ENCODE measurements at places on chromosomes 7 and 10.

- no peak for DNase-seq
Measured at GRCh38 chr10:34434119-34434594, 380.9 kb downstream of the PARD3 start.

- no peak for DNase-seq
Measured at GRCh38 chr7:112192236-112193154, 13.7 kb downstream of the DOCK4 start.

GRCh38 chr7:148590471-148590870 is at the start of gene C7orf33:
C7orf33 (plus strand) TSS chr7:148590766; CDS start chr7:148590926, 160 bp downstream.
- DNase-seq = no peak

DNA sequence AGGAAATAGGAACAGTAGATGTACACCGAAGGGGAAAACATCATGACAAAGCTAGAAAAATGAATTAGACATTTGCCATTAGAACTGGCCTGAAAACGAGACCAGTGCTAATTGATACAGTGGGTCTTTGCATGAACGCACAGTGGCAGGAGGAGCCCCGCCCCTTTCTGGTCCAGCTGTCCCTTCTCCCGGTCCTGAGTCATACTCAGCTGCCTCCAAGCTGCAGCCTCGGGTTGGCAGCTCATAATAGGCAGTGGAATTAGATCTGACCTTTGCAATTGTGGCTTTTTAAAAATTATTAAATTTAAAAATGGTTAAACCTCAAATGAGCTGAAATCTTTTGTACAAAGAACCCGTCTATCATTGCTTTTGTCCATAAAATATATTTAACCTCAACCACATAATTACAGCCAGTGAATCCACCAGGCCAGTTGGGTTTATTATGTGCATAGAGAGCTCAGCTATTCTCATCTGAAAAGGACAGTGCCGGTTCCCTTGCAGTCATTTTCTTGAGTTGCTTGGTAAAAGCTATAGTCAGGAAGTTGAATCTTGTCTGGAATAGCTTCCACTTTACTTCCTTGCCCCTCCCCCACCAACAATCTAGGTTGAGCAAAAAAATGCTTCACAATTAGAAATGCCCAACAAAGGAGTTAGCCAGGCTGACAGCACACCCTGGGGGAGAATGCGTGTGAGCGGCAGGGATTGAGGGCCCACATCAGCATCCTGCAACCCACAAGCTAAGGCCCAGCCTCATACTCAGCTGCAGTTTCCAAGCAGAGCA is 147.1 kb downstream of the BUB3 start:
- DNase-seq = no peak

DNA sequence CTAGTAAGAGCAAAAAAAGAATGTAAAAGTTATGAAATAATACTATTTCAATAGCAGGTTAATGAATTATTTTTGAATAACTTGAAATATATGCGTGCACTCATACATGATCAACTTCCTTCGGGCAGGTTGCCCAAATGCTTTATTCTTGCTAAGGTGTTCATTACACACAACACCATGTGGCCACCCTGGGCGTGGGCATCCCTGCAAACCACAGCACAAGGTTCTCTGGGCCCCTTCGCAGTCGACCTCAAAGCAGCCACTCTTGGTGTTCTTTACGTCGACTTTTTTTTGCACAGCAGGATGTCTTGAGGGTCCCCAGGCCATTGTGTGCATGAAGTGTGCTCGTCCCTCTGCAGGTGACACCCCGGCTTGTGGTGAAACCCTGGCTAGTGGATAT is 300.7 kb upstream of the PITRM1 start:
- DNase-seq = no peak

DNA sequence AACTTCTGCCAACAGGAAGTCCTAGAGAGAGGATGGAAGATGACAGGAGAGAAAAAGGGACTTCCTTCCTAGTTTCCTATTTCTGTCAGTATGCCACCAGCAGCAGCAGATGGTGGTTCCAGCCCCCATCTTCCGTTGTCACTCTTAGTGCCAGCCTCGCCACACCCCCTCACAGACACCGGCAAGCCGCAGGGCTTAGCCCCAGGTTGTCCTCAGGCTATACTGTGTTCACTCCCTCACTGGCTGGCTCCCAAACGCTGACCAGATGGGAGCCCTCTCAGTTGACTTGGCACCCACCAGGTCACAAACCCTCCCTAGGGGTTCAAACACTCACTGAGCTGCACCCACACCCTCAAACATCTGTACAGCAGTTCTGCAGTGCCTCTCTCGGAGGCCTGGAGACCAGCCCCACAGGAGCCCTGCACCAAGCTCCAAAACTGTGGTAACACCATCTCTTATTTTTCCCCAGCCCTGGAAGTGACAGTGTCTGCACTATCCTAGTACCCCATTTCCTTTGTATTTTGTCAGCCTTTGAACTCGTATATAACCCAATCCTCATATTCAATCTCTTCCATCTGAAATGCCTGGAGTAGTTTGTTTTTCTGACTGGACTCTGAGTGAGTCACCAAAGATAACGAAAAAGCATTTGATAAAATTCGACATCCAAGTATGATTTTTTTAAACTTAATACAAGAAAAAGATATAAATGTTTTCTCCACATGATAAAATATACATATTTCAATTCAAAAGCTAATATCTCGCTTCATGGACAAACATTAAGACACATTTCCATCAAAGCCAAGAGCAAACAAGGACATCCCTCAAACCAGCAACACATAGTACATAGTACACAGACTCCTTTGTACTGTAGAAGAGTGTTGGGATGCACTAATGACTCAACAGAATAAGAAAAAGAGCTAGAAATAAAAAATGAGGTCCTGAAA is 34.5 kb downstream of the SMURF1 start:
- peak; percentile 1 for DNase-seq

GRCh38 chr7:29146888-29147609 is 712 bp upstream of the CPVL start:
- no peak for DNase-seq

DNA sequence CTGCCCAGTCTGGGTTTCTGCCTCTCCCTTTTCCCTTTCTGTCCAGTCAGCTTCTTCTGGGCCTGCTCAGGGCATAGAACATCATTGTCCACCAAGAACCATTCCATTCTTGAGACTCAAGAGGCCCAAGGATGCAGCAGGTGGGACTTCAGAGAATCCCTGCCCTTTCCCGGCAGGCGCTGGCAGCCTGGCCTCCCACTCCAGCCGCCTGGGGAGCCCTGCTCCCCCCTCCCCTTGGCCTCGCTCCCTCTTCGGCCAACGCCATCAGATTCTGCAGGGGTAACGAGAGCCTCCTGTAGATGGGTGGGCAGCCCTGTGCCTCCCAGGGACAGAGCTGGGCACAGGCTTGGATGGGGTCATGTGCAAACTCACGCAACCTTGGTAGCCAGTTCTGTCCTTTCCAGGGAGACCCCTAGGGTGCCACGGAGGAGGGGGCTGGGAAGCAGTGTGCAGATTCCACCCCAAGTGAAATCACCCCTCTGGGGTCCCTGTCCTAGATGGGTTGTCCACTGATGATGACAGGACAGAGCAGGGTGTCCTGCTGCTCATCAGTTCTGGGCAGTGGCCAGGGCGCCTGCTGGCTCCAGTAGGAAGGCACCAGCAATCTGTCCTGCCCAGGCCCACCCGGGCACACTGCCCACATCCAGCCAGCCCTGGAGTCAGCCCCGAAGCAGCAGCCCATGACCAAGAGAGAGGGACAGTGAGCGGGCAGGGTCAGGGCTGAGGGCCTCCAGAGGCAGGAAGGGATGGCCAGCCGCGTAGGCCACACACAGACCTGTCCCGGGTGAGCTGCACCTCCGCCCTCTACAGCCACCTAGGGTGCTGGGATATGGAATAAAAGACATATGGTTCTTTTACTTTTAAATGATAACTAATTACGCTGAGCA is 47.7 kb downstream of the RASGEF1A start:
- no peak for DNase-seq

- no peak for DNase-seq
Measured at GRCh38 chr7:68258609-68259008, 1262.0 kb downstream of the TYW1 start.

GRCh38 chr10:98338318-98338717 is 70.3 kb upstream of the LOXL4 start:
- DNase-seq = no peak

DNA sequence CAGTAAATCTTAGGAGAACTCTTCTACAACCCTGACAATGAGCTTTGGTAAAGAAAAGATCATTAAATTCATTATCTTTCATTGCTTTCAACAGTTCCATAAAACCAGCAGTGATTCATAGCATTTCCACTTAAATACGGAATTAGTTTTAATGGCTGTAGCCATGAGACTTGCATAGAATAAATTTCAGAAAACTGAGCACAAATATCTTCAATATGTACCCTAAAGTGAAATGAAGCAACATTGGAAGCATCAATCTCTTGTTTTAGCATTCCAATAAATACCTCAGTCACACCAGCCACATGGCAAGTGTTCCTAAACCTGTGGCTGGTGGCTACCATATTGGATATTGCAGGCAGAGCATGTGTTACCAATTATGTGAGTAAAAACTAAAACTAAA is 3.6 kb upstream of the RARRES2 start:
- DNase-seq = no peak

DNA sequence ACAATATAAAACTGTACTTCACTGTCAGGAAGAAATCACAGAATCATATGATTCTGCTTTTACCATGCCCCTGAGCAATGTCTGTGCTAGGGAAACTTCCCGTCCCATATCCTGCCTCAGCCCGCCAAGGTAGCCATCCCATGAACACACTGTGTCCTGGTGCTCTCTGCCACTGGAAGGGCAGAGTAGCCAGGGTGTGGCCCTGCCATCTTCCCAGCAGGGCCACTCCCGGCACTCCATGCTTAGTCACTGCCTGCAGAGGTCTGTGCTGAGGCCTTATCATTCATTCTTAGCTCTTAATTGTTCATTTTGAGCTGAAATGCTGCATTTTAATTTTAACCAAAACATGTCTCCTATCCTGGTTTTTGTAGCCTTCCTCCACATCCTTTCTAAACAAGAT is 31.8 kb downstream of the AP3M1 start:
- no peak for DNase-seq

DNA sequence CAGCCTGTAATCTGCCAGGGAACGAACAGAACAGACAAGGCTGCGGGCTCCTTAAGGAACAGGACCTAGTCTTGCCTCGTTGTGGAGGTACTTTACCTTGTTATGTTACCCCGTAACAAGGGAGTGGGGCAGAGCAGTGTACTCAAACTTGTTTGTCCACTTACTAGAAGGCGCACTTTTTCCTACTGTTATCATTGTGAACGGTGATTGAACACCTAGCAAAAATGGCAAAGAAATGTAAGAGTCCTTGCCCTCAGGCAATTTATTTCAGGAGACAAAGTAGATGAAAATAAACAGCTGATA is 620 bp upstream of the IMPDH1 start:
- no peak for DNase-seq

- DNase-seq = no peak
Measured at GRCh38 chr10:90138844-90139243, 437.5 kb downstream of the KIF20B start.

DNA sequence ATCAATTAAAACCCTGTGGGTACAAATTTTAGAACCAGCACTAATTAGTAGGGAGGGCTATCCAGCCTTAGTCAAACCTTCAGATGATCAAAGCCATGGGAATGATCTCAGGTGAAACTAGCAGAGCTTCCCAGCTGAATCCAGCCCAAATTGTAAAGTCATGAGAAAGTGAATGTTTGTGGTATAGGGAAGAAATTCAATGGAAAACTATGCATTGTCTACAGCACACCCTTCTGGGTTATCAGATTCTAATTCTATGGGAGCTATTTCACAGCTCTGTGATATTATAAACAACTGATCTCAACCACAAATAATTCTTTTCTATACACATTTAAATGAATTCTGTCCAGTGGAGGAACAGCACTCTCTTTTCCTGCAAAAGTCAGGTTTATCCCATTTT is 24.6 kb upstream of the BMPER start:
- no peak for DNase-seq

DNA sequence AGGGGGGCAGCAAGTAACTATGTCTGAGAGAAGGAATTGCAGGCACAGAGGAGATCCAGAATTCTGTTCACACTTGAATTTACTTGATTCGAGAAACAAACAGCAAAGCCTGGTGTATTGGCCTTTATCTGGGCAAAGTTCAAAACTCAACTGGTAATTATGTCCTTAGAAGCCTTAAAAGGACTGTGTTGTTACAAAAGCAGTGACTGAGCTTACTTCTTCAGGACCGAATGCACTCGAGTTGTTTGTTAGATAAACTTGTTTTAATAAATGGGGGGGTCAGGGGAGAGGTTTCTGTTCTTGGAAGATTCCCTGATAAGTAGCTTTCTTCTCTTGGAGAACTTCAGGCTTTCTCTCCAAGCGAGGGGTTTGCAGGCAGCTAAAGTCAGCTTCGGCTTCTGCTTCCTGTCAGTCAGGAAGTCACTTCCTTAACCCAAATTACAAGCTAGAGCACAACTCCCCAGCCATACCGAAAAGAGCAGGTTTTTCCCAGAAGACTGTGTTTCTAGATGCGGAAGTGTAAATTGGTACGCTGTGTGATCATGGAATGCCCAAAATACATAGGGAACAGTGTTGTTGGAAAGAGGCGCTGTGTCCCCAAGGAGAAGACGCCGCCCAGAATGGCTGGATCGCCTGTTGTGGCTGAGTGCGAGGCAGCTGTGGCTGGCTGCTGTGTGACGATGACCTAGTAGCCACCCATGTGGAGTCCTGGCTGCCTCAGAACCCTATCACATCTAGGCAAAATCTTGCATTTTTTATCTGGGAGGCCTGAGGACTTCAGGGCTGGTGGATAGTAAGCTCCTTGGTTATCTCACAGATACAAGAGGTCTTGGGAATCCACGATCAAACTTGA is 110.4 kb downstream of the TCF7L2 start:
- DNase-seq = no peak

- DNase-seq = no peak
Measured at GRCh38 chr7:51444936-51445335, 128.3 kb upstream of the COBL start.

- DNase-seq = no peak
Measured at GRCh38 chr10:84329196-84329611, 815 bp downstream of the CCSER2 start.

DNA sequence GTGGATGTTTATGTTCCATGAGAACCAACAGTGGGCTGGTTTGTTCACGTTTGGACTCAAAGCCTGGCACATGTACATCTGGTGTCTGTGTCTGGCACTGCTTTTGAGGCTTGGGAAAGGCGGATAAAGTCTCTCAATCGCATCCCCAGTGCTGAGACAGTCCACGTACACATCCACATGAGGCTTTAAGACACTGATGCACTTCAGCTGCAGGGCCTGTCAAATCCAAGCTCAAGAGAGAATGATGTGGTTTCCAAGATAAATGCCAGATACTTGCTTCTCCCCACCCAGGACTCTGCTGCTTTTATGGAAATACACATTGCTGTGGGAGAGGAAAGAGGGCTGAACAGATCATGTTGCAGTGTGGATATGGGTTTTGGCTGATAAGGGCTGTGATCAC is 178.4 kb downstream of the ADARB2 start:
- DNase-seq = no peak

DNA sequence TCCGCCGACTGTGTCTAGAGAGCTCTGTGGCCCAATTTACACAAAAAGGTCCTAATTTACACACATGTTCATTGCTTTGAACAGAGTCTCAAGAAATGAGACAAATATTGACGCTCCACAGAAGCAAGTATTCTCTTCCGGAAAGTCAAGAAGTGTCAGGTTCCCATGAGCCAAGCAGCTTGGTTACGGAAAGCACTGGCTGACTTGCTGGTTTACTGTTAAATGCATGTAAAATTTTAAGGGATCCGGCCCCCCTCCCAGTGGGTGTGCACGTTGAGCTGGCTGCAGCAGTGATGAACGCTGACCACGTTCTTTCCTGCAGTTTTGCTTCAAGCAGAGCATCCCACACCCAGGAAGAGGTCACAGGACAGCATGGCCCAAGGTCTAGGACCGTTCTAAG is 76.8 kb downstream of the DIP2C start:
- DNase-seq = no peak

- DNase-seq = no peak
Measured at GRCh38 chr7:140646931-140647647, 6.5 kb upstream of the DENND2A start.

- DNase-seq = no peak
Measured at GRCh38 chr7:16266877-16267276, 154.5 kb downstream of the CRPPA start.
